Activated T-helper 1 cell treated with anti-CD3 and anti-CD28 coated beads, Interleukin-12 subunit alpha, Interleukin-12 subunit beta, Interleukin-2, Interleukin-4 antibody, amounts not matched to agents 30 ng/mL and 10 ng/mL and 1 ng/mL, durations not matched to agents 14 hours and 24 hours and 36 hours (primary cell): ENCODE measurements at places on chromosomes 4 and X.

- DNase-seq, result no peak
These were observed 609.1 kb upstream of the TECRL start for GRCh38 chr4:65018313-65018712.

DNA sequence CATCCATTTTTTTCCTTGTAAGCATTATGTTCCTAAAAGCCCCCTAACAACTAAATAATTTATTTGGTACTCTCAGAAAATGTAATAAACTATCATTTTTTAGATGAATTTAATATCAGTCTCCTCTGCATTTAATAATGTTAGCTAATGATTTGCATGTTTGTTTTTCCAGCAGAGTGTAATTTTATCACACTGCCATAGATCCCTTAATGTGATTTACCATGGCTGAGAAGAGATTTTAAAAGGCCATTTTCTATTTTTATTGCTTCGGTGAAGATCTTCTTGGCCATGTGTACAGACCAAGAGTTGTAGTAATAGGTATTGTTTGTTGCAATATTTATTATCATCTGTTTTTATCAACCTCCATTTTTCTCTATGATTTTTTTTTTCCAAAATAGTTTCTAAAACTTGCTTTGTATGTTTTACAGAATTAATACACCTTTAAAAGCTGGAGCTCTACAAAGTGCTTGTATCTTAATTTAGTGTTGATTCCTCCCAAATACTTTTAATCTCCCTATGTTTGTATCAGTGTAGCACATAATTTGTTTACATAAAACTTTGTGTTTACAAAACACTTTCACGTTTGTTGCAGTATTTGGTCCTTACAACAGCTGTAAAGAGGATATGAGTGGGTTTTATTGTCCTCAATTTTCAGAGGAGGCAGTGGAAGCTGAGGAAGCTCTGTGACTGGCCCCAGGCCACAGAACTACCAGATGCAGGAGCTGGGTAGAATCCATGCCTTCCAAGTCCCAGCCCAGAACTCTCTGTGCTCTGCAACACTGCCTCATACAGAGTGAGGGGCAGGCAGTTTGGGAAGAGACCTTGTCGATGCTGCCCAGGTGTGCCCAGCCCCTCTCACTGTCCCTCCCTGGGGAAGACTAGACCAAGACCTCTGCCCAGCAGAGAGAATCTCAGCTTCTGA is 58.1 kb downstream of the FAM114A1 start:
- DNase-seq, result no peak

GRCh38 chr4:173934201-173934600 is 349.3 kb downstream of the FBXO8 start:
- no peak for DNase-seq

- no peak for DNase-seq
These were observed 973 bp downstream of the ADAMTS3 start for GRCh38 chr4:72567821-72568675.

DNA sequence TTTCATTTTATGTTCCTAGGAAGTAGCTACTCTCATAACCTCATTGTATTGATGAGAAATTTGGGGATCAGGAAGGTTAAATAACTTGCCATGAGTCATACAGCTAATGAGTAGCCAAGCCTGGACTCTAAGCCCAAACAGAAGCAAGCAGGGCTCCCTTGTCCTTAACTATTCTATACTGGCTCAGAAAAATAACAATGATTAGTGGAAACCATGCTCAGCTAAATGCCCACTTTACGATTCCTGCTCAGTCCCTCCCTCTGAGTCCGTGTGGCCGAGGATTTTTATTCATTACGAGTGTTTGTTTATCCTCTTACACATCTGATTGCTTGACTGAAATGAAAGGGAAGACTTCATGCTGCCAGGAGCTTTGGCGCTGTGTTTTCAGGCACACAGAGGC is 100.9 kb downstream of the SLC34A2 start:
- no peak for DNase-seq

DNA sequence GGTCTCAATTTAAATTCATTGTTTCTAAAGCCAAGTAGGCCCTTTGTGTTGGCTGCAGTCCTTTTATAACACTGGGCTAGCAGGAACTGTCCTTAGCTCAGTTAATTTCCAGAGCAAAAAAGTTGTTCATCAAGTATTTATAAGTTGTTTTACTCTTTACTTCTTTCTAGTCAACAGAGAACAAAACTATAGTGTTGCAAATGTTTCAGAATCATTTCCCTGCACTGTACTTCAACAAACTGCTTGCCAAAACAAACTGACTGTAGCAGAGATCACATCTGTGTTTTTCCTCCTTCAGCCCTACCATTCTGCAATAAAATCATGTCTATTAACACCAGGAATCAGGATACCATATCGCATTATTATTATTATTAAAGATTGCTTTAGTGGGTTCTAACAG is 168.5 kb upstream of the SH3RF1 start:
- DNase-seq, result no peak

GRCh38 chr4:108477527-108478108 is 142.8 kb upstream of the RPL34 start:
- no peak for DNase-seq

DNA sequence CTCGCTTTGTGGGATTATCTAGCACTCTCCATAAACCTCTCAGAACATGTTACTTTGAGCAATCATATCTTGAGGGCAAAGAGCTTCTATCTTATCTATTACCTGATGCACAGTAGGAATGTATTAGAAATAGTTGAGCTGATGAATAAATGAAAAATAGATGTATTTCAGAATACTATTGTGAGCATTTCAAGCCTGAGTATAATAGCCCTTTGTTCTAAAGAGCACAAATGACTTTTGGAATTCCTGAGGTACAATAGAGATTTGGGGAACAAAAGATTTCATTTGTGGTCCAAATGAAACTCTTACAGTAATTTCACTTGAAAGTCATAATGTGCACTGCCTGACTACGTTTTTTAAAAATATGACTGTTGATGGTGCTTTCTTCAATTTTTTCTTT is 159.5 kb downstream of the UGT8 start:
- no peak for DNase-seq
